Activated T-cell treated with anti-CD3 and anti-CD28 coated beads, Interleukin-2, amount 50 U/mL, for 72 hours (primary cell): ENCODE measurements at places on chromosomes 12 and 14.

GRCh38 chr12:85130646-85131045 is 94.5 kb downstream of the LRRIQ1 start:
- DNase-seq = no peak

GRCh38 chr14:45891417-45892080 is 638.5 kb upstream of the MIS18BP1 start:
- DNase-seq = no peak

- no peak for DNase-seq
Measured at GRCh38 chr14:61176686-61177085, 104.5 kb downstream of the TMEM30B start.

GRCh38 chr12:11668611-11669010 is 19.1 kb downstream of the ETV6 start:
- DNase-seq = no peak

GRCh38 chr12:13661005-13661887 is 320.2 kb downstream of the GRIN2B start:
- peak; percentile 15 for DNase-seq

DNA sequence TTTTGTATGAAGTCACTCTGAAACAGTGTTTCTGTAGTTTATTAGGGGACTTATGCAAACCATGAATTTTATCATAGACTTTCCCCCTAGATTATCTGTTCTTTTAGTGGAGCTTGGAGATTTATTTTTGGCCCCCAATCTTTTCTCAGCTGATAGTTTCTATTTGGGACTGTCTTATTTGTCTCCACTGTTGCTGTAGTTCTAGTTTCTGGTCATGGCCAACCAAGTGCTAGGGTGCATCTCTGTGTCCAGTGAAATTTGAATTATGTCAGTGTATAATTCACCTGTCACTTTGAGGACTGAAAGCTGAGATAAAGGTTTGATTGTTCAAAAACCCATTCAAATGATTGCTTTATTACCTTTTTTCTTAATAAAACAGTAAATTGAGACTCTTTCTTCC is 61.3 kb downstream of the KTN1 start:
- no peak for DNase-seq

DNA sequence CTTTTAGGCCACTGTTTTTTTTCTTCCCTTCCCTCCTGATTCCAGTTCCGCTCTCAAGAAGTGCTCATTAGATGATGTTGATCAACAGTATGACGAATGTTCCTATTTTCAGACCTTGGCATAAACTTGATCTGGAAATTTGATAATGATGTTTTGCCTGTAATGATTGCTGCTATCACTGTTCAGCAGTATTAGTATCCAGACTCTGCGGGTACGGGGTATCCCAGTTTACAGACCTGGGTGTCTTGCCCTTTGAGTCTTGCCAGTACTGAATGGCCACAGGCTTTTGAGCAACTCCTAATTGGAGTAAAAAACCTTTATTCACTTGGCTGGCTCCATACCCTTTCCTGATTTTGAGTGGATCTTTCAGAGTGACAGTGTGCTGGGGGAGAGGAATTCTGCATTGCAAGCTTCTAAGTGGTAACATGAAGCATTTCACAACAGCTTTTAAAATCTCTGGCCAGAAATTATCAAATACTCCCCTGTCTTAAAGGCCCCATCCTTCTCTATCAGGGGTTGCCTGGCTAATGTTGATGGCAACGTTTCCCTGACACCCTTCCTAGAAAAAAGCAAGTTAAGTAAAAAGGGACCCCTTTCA is 5.9 kb upstream of the ASB8 start:
- DNase-seq = no peak

DNA sequence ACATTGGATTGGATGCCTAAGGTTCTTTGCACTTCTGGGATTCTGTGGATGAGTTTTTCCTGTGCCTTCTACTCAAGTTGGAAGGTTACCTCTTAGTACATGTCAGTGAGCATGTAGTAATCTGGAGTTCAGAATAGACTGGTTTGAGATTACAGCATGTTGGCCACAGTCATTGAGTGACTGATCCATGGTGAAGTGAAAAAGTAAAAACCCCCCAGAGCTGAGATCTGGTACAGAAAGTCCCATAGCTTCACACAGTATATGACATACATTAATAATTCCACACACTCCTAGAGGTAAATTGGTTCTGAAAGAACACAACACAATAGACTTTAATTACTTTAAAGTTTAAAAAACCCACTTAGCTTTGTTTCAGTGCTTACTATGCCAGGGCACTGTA is 11.9 kb upstream of the CCND2 start:
- no peak for DNase-seq

DNA sequence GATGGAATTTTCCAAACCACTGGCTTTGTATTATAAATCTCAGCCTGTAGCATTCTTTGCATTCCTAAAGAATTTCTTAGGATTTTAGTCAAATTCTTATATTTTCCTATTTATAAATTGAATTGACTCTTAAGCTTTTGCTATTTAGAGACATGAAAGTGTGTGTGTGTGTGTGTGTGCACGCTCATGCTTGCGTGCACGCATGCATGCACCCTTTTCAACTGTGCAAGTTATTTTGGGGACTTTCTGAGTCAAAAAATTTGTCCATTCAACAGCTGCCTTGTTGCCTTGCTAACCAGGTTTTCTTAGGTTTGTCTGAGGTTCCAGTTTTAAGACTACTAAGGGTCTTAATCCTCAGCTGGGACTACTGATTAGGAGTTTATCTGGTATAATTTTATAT is 42.6 kb downstream of the GPATCH2L start:
- DNase-seq = no peak

- DNase-seq = no peak
Measured at GRCh38 chr14:86766469-86766868, 1226.5 kb downstream of the GALC start.

DNA sequence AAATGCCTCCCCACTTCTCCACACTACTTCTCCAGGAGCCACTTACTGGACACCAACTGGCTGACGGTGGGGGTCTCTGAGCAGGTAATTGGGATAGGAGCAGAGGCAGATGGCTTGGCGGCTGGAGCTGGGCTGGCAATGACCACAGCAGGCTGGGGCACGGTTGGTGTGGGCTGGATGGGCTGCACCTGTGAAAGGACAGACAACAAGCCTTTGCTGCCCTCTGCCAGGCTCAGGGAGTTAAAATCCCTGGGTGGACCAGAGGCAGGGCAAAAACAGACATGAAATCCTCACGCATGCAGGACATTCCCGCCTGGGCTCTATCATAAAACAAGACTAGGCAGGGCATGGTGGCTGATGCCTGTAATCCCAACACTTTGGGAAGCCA is 19.3 kb upstream of the TFCP2 start:
- no peak for DNase-seq

GRCh38 chr12:111687255-111687654 is 1.4 kb downstream of the ACAD10 start:
- DNase-seq = no peak

DNA sequence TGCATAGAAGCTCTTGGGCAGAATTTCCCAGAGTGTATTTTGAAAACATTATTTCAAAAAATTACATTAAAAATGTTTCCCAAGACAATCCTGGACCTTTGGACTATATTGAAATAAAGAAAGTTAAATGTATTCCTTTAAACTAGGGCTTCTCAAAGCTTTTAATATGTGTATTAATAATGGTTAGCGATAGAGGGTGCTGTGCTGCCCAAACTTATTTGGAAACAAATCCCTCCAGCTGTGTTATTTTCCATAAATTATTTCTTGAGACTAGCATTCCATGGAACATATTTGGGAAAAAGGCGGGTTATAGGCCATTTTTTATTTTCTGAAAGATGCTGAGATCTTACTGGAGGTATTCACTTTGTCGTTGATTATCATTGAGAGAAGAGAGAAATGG is 397.8 kb upstream of the MIS18BP1 start:
- DNase-seq = no peak

GRCh38 chr12:39603065-39603464 is 16.5 kb downstream of the ABCD2 start:
- no peak for DNase-seq

GRCh38 chr12:24359418-24359817 is 409.9 kb upstream of the SOX5 start:
- DNase-seq = no peak

- DNase-seq = no peak
Measured at GRCh38 chr12:110933326-110933974, 13.1 kb upstream of the MYL2 start.

DNA sequence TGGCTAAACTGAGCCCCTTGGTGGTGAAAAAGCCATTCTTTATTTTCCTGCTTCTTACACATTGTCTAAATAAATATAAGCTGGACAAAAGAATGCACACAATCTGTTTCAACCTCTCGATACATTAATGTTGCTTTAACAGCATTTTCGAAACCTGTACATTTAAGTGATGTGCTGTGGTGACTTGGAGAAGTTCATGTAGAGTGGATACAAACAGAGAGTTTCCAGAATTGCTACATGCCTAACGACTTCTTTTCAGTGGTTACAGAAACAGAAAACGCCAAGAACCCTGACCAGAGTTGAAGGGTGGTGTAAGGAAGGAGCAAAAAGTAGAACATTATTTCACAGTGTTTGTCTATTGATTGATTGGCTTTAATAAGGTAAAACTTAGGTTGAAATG is 500.9 kb downstream of the SLC16A7 start:
- no peak for DNase-seq

DNA sequence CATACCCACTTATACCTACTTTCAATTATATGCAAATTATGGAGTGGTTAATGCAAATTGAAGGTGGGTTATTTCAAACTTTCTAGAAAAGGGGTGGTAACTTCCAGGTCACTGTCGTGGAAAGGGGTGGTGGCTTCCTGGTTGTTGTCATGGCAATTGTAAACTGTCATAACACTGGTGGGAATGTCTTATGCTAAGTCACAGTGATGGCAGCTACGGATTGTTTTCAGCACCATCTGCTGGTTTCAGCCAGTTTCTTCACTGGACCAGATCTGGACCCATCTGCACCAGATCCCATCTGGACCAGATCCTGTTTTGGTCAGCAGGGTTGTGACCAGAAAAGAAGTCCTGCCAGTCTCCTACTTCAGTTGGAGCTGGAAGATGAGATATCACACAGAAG is 1469.3 kb downstream of the AACS start:
- DNase-seq = no peak
